Activated naive CD8-positive, alpha-beta T cell treated with anti-CD3 and anti-CD28 coated beads, Interleukin-2, amount 10 ng/mL, durations not matched to agents 7 days and 5 days (primary cell): ENCODE measurements at places on chromosomes 3 and 15.

- no peak for DNase-seq
Observed at GRCh38 chr3:10741891-10742671, 73.9 kb upstream of the SLC6A11 start.

- DNase-seq: no peak
Observed at GRCh38 chr3:149090907-149091306, 4.6 kb upstream of the HLTF start.

GRCh38 chr3:126199256-126199655, 18.9 kb upstream of the ALDH1L1 start:
- DNase-seq: no peak

DNA sequence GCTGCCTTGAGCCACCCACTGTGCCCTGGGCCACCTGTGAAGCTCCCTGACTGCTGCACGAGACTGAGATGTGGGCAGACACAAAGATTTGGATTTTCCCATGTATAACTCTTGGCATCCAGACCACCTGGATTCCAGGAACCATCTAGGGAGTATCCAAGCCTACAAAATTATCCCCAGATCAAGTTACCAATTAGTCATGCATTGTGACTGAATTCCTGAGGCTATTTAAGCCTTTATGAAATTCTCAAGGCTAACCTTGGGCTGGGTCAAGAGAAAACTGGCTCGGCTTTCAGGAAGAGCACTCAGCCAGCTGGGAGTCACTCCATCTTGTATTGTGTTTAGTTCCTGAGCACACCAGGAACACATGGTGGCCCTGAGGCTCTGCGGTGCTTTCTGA, 13.3 kb upstream of the ATP13A5 start:
- DNase-seq: no peak

DNA sequence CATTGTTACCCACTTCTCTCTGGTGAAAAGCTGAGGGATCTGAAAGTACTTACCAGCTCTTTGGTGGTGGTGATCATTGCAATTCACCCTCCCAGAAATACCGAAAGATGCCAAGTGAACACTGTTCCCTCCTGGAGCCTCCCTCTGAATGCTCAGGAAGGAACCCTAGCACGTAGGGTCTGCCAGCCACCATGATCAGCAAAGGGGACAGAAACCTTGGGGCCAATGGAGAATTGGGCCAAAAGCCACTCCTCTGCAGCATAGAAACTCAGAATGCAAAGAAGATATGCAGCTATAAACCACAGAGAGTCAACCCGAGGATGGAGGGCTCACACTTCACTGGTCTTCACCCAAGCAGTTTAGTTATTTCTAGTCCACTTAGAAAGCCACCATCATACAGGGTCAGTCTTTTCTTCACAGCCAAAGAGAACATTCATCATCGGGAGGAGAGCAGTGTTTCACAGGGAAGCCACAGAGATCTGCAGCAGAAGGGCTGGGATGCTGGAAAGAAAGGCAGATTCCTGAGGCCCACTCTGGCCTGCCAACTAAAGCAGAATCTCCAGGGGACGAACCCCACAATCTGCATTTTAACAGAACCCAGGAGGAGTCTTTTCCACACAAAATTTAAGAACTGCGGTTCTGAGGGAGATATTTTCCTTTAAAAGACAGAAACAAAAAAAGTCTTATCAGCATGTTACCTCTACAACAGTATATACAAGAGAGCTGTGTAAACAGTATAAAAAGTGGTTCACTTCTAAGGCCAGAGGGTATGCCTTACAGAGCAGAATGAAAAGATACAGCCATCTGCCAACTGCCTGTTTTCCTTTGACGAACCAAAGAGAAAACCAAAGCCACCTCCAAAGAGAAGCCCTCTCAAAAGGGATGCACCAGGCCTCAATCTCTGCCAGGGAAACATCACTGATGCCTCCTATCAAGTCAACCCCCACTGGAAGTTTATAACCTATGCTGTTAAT, 11.3 kb downstream of the TBC1D2B start:
- DNase-seq: no peak

DNA sequence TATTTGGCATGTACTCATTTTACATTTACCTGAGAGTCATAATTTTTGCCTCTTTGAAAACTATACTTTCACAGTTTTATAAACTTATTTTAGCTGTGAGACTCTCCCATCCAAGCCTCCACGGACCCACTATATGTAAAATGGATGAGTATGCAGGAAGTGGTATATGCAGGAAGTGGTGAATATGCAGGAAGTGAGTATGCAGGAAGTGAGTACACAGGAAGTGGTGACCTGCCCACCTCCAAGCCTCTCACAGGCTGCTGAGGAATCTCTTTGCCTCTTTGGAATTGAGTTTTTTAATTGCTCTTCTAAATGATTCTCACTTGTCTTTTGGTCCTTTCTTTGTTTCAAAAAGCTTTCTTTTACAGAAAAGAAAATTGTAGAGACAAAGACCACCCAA, 85.2 kb downstream of the KBTBD8 start:
- DNase-seq: no peak

GRCh38 chr15:28191832-28192231, 92.7 kb upstream of the OCA2 start:
- no peak for DNase-seq

GRCh38 chr3:167855306-167855705, 119.8 kb downstream of the SERPINI1 start:
- DNase-seq: no peak

DNA sequence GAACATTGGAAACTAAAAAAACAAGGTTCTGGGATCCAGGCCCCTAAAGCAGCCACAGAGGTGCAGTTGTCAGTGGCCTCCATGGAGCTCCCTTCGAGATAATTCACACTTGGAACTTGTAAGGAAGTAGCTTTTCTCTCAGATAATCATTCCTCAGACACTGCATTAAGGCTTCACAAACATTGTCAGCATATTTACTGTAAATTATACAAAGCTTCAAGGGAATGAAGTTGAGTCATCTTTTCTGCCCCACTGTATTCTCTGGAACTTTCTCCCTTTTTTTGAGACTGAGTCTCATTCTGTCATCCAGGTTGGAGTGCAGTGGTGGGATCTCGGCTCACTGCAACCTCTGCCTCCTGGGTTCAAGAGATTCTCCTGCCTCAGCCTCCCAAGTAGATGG, 7.1 kb downstream of the BLOC1S6 start:
- DNase-seq: no peak

DNA sequence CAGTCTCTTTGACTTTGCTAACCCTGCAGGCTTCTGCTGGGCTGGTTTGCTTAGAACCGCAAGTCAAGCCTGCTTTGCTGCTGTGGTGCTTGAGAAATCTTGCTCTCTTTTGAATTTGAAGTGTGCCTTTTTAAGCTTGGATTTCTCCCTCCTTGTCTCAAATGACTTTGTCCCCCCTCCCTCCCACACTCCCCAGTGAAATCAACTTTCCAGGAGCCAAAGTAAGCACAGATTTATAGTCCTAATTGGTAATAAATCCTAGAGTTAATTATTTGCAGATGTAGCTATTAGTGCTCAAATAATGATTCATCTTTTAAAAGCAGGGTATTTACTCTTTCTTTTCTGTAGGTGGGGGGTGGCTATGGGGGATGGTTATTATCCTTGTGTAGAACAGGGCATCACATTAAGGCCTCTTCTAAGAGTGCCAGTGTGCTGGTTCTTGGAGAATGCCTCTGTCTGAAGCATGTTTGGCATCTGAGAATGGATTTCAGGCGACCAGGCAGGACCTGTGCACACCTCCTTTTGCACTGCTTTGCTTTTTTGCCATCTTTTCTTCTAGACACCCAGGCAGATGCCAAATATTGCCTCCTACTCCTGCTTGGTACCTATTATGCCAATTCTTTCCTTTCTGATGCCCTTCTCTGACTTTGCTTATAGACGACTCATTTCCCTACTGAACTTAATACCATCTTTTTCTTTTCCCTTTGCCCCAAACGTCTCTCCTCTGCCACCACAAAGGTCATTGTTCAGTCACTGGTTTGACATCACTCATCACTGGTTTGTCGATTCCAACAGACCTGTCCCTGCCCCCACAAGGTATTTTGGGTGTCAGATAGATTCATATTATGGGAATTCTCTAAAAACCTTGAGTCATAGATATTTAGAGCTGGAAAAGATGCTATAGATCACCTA, 50.7 kb downstream of the CLDN11 start:
- DNase-seq: no peak

GRCh38 chr3:186220365-186220764, 111.5 kb upstream of the ETV5 start:
- DNase-seq: no peak

- DNase-seq: no peak
Observed at GRCh38 chr3:5110337-5110736, 11.8 kb upstream of the ARL8B start.

DNA sequence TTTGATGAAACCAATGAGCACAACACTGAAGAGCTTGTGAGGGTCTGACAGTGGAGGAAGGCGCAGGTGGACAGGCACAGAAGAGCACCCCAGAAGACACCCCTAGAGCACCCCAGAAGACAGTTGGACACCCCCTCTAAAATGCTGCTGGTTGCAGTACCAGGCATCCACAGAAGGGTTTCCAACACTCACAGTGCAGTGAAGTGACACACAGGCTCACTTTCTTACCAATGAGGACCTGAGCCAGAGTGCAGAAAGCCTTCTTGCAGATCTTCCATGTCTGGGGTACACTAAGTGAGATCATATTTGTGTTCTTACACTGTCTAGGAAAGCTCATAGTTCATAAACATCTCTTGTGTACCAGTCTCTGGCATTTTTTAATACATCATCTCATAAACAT, 27.6 kb downstream of the CCNL1 start:
- no peak for DNase-seq

DNA sequence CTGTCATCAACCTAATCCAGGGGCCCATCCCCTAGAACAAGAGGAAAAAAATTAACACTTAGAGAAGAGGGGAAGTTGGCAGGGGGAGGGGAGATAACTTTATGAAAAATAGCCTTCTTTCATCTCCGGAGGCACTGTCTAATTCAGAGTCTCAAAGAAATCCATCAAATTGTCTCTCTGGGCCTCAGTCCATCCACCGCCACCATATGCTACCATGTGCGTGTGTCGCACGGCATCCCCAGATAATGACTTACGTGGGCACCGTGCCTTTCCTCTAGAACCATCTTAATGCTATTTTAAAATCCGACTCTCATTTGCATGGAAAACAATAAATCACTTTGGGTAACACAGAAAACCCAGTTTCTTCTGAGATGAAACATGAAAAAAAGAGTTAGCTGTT, 619.7 kb downstream of the FHIT start:
- DNase-seq: no peak

DNA sequence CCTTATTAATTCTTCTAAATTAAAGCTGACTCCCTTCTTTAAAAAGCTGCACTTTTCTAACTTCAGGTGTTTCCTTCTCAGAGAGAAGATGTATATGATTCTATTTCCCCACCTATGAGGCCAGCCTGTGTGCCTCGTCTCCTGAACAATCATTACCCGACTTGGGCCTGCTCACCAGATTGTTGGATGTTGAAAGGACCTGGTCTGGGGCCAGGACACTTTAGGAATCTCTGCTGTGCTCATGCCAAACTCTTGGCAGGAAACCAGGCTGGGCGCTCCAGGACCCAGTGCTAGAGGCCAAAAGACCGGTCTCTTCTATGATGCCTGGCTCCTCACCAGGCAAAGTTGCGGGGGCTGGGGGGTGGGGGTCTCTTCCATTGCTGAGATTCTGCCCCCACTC, 16.9 kb upstream of the LRRC31 start:
- DNase-seq: no peak

DNA sequence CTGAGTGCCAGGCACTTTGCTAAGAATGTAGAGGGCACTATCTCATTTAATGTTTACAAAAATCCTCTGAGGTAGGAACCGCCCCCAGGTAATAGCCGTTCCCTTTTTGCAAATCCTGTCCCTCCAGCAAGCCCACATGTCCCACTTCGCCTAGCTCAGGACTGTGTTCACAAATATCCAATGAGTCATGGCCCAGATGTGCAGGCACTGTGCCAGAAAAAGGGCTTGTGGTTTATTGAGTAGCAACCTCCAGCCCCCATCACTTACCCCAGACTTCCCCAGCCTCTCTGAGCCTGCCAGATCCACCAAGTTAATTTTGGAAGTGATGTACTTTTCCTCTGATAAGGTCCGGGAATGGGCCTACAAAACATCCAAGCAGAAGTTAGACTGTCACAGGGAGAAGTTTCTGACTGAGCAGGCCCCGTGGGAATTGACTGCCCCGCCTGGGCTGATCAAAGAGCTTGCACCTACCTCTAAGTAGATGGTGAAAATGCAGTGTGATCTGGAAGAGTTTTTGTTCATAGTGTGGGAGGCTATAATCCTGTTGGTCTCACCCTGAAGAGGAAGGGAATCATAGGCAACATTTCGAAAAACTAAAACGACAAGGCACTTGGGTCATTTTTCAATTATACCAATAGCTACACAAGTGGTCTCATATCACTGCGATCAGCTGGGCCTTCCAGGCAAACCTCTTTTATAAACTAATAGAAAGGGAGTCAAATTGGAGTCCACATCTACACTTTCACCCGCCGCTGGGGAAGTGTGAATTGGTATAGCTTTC, 15.7 kb downstream of the KIF9 start:
- DNase-seq: no peak

DNA sequence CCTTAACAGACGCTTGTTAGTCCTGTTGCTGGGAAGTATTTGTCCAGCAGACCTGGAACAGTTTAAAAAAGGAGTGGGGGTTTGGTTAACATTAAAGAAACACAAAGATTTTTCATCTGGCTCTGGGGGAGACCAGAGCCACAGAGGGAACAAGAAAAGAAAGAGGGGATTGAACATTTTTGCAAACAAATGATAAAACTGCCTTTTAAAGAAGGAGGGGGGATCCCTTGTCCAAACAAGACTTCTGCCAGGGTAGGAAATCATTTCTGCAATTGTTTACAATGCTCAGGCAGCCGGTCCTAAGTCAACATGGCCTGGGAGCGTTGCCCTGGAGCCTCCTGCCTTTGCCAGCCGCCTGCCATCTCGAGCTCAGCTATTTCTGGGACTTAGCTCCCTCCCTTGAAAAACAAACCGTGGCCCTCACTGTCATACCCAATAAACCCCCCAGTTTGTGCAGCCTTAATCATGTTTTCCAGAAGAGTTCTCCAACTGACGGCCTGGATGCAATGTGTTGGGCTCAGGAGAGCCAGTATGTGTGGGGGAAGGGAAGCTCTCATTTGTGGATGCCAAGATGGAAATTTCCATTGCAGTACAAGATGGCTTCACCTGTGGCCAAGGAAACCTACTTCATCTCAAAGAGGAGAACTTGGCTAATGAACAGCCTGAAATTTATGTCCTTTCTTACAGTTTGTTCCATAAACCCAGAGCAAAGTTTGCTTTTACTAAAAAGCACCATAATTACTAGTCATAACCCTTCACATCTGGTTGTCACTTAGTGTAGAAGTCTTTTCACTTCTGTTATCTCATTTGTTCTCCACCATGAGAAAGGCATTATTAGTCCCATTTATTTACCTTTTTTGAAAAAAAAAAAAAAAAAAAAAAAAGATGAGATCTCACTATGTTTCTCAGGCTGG, 75.9 kb upstream of the RNU6-1 start:
- no peak for DNase-seq

- no peak for DNase-seq
Observed at GRCh38 chr3:69590111-69590510, 149.2 kb upstream of the MITF start.

- DNase-seq: no peak
Observed at GRCh38 chr3:129182390-129183185, 1.1 kb downstream of the CNBP start.

- no peak for DNase-seq
Observed at GRCh38 chr3:99520513-99520912, 117.9 kb upstream of the COL8A1 start.

- DNase-seq: no peak
Observed at GRCh38 chr3:30604558-30604957, 1.8 kb upstream of the TGFBR2 start.
